ENCODE measurements at places on chromosomes 7 and 10.
A peak's percentile ranks its signal among the peaks of the same experiment; 100 is the strongest.

DNA sequence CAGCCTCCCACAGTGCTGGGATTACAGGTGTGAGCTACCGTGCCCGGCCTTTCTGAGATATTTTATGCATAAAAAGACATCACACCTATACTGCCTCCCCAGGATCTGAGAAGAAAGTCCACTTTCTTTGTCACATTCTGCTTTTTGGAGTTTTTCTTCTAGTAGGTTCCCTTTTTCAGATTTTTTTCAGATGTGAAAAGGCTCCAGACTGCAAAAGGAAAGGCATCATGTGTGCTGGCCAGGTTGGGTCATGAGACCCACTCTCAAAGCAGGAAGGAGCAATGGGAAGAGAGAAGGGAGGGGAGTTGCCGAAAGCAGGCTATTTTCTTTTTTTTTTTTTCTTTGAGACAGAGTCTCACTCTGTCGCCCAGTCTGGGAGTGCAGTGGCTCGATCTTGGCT is 10.8 kb downstream of the BLVRA start:
- DNase-seq: no peak

- no peak for DNase-seq
Observed at GRCh38 chr7:70042533-70042932, 444.3 kb downstream of the AUTS2 start.

DNA sequence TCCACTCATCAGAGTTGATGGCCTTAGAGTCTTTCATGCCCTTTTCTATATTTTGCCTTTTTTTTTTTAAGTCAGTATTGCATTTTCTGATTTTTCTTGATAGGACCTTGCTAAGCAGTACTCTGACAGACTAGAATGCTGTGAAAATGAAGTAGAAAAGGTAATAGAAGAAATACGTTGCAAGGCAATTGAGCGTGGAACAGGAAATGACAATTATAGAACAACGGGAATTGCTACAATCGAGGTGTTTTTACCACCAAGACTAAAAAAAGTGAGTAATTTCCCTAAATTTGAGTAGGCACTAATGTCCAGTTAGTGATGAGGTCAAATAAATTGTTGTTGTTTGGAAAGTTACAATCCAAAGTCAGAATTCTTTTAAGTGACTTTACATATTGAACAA is 7.4 kb downstream of the NUB1 start:
- no peak for DNase-seq

- peak; percentile 65 for DNase-seq
Observed at GRCh38 chr10:114499630-114500190, 95.4 kb upstream of the AFAP1L2 start.

- no peak for DNase-seq
Observed at GRCh38 chr7:16492513-16493062, 27.1 kb upstream of the SOSTDC1 start.

DNA sequence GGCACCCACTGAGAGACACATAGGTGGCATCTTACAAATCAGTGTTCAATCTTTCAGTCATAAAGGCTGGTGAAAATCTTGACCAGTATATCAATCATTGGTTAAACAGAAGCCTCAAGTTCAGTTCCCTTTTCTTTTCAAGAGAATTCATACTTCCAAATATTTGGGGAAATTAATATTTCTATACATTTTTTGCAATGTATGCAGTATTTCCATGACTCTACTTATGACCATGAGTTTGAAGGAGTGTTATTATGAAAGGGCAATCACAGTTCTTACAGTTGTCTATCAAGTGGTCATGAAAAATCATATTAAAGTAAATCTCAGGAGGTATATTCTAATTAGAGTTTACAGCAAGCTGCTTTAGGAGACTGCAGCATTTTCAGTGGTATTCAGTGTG is 724.0 kb downstream of the ANKRD7 start:
- no peak for DNase-seq

All from activated CD4-positive, alpha-beta T cell treated with anti-CD3 and anti-CD28 coated beads, Interleukin-2, amount 50 U/mL, for 4 hours (primary cell).